ENCODE measurements at places on chromosomes 6 and 20. TPM values are rescaled to one million over a fixed set of nuclear protein-coding genes. Genes with fewer than 3 reads are reported as not detected.

The ECT2L gene
- total RNA-seq = 0.13 TPM

The COL21A1 gene
- 3.1 TPM for total RNA-seq

The RIN2 gene
- 109 TPM for total RNA-seq

The KHDC1 gene
- total RNA-seq = 1.0 TPM

DNA sequence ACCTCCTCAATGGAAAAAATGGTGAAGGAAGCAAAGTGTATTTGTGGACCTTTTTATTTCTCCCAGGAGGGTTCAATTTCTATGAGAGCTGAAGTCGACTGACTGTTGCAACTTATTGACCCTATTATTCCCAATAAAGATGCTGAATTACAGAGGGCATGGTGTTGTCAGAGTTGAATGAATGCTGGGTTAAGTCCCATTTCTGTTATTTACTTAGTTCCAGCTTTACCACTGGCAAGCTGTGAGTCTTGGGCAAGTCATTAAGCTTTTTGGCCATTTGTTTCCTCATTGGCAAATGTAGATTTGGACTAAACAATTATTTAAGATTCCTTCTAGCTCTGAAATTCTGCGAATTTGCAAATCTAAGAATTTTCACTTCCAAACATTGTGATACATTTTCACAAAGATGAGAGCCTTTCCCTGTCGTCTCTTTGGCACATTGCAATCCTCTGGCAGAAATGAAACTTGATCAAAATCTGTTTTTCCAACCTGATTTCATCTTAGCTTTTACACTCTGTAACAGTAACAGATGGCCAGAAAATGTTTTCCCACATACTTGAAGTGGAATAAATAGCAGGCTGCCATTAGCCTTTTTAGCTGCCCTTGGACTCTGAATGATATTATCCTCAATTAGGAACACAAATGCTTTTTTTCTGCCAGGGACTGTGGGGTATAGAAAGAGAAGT lies 21.3 kb downstream of the BLTP3A start:
- H3K4me1 ChIP-seq = no peaks in the 10 kb centered on the region
- no peak overlapping the region for H3K27ac ChIP-seq
- no peak for DNase-seq

DNA sequence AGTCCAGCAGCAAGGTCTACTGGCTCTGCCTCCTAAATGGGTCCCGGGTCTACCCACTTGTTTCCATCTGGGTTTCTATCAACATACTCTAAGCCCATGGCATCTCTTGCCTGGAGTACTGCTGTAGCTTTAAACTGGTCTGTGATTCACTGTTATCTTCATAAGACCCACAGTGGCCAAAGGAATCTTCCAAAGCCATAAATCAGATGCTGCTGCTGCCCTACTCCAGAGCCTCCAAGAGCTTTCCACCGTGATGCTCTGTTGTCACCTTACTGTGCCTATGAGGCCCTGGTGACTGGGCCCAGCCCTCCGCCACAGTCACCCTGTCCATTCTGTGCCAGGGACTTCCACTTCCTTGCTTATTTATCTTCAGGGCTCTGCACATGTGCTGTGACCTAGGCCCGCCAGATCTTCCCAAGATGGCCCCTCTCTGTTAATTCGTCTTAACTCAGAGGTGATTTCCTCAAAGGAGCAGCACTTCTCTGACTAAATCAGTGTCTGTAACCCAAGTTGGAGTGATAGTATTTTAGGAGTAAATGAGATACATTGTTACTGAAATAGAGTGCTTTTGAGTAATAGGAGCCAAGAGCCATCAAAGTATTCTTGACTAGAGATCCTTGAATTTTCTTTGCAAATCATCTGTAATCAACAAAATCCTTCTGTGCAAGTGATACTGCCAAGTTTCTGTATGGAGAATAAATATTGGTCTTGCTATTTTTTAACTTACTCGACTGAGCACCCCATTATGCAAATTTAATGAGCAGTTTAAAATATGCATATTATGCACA lies 102.5 kb downstream of the PPP1R14C start:
- H3K4me1 ChIP-seq = no peaks in the 10 kb centered on the region
- H3K27ac ChIP-seq = no peak overlapping the region
- no peak overlapping the region for H3K4me3 ChIP-seq
- DNase-seq = peak; percentile 25
- H3K36me3 ChIP-seq = no peaks in the 10 kb centered on the region
- H3K27me3 ChIP-seq = no peaks in the 10 kb centered on the region

GRCh38 chr20:22490287-22491193 lies 93.8 kb downstream of the FOXA2 start:
- no peaks in the 10 kb centered on the region for H3K27me3 ChIP-seq
- no peaks in the 10 kb centered on the region for H3K4me1 ChIP-seq
- DNase-seq = peak; percentile 80
- no peak overlapping the region for H3K27ac ChIP-seq
- H3K36me3 ChIP-seq = no peaks in the 10 kb centered on the region

DNA sequence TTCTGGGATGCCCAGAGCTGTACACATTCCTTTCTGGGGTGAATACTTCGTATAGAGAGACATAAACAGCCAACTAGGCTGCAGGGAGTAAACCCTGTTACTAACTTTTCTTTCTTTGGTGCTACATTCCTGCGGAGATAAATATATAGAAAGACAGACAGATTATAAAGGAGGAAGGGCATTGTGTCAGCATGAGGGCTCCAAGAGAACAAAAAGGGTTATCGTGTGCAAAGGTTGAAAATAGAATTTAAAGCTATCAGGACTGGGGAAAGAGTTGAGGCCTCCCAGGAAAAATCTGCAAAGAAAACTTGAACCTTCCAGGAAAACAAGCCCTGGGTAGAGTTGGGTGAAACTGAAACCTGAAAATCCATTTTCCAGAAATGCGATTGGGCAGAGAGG lies 68.0 kb downstream of the TMEM170B start:
- H3K4me1 ChIP-seq = no peaks in the 10 kb centered on the region
- H3K27me3 ChIP-seq = no peaks in the 10 kb centered on the region
- no peak for DNase-seq
- peak overlapping the region; percentile 43 for H3K27ac ChIP-seq

Measured in kidney (tissue), 22 donors.